ENCODE measurements at places on chromosomes 3 and 15. TPM values are rescaled to one million over a fixed set of nuclear protein-coding genes. Genes with fewer than 3 reads are reported as not detected.

GRCh38 chr3:85162905-85163304, 204.1 kb downstream of the CADM2 start:
- no peak for DNase-seq

Gene FAM227B
- 6.0 TPM for total RNA-seq

Gene SMAD6
- 50.5 TPM for total RNA-seq

DNA sequence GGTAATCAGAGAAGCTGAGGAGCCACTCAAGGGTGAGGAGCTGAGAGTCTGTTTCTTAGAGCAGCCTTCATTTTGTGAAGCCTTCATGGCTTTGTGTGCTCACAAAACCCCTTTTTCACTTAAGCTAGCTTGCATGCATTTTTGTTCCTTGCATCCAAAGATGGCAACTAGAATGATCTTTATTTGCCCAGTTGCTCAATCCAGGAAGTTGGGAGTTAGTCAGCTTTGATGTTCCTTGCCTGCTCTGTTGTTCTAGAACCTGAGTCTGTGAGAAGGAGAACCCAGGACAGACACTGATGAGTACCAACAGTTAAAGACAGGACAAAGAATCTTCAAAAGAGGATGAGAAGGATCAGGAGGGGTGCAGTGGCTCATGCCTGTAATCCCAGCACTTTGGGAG, 81.8 kb downstream of the IL20RB start:
- no peak for DNase-seq

GRCh38 chr3:193963808-193964516, 172.0 kb upstream of the HES1 start:
- DNase-seq: no peak

DNA sequence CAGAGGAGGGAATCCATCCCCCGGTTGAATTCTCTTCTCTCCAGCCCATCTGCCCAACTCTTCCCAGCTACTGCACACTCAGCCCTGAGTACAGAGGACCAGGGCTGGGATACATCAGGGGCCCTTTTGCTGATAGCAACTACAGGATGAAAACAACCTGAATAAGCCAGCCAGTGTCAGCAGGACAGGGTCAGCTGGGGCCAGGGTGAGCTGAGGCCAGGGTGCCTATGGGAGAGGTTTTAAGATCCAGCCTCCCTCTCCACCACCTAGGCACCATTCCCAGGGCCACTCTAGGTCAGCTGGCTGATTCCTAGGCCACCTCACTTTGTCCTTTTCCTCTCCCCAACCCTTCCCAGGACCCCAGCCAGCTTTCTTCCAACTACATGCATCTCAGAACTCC, 83.8 kb downstream of the MRPL46 start:
- no peak for DNase-seq

DNA sequence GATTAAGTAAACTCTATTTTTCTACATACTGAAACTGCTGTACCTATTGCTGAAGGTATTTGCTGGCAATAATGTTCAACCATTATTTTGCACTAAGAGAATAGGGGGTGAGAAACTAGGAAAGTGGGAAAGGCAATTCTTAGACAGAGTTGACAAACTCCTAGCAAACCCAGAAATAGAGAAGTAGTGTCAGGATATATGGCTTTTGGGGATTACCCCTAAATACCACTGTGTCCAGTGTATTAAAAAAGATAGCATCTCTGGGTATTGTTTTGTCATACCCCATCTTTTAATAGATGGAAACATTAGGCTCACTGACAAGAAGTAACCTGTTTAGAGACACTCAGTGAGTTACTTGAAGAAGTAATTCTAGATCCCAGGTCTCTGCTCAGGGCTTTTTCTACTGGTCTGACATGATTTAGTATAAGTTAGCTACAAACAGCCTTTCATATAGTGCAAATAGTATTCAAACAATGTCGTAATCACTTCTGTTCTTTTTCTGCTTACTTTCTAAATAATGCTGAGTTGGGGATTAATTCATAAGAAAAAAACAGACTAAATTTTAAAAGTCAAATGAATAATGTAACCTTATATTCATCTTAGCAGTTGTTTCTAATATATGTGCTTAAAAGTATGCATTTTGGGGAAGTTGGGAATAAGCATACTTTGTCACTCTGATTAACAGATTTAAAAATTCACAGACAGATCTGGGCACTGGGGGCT, 107.2 kb downstream of the IL1RAP start:
- DNase-seq: no peak

Gene VGLL3
- total RNA-seq: 39.2 TPM

DNA sequence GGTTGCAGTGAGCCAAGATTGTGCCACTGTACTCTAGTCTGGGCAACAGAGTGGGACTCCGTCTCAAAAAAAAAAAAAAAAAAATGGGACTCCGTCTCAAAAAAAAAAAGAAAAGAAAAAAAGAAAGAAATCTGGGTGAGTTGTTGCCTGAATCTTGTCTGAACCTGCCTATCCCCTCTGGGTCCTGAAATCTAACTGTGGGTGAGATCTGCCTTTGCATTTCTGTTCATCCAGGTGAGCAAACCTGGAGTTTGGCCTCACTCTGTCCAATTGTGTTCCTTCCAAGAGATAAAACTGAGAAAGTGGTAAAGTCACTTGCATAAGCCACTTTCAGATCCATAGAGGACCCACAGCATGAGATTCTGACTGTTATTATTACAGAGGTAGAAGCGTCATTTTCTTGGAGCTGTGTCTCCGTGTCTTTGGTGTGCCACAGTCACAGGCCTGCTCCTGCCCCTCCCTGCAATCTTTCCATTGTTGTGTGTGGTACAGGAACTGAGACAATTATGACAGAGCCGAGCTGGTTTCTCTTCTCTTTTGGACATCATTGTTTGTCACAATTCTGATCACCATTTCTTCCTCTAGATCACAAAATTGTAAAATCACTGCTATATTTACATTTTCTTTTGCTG, 235.9 kb downstream of the LPP start:
- peak; percentile 59 for DNase-seq

DNA sequence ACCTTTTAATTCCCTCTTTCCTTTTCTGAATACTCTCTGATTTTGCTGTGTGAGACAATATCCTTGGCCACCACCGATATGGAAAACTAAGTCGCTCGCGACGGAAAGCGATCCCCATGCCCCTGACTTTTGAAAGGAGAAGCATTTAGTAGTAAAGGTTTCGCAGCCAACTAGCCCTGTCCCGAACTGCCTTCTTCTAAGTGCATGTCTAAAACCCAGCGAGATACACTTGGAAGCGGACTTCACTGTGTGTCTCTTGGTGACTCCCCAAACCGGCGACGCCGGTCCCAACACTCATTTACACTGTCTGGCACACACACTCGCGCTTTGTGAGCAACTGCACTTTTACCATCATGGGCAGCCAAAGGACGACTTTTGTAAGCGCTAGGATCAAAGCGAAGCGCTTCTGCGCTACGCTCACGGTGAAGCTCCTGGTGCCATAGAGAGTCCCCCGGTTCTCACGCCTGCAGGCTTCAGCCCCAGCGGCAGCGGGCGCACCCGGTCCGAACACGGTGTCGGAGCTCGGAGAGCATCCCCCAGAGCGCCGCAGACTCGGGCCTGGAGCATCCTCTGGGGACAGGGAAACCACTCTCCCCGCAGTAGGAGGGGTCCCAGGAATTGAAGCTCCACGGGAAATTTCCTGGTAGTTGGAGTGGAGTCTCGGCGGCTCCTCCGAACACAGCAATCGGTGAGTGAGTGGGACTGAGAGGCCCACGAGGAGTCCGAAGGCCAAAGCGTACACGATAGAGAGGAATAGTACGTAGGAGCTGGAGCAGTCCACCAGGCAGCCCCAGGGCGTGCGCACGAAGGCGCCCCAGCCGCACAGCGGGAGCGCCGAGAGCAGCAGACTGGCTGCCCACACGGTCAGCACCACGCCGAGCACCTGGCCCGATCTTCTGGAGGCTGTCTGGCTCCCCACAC, 1.4 kb downstream of the GPR149 start:
- DNase-seq: no peak

- peak; percentile 70 for DNase-seq
These were observed 37.2 kb upstream of the SLCO2A1 start for GRCh38 chr3:134066651-134067530.

Gene SLC27A2
- total RNA-seq: 22.9 TPM

DNA sequence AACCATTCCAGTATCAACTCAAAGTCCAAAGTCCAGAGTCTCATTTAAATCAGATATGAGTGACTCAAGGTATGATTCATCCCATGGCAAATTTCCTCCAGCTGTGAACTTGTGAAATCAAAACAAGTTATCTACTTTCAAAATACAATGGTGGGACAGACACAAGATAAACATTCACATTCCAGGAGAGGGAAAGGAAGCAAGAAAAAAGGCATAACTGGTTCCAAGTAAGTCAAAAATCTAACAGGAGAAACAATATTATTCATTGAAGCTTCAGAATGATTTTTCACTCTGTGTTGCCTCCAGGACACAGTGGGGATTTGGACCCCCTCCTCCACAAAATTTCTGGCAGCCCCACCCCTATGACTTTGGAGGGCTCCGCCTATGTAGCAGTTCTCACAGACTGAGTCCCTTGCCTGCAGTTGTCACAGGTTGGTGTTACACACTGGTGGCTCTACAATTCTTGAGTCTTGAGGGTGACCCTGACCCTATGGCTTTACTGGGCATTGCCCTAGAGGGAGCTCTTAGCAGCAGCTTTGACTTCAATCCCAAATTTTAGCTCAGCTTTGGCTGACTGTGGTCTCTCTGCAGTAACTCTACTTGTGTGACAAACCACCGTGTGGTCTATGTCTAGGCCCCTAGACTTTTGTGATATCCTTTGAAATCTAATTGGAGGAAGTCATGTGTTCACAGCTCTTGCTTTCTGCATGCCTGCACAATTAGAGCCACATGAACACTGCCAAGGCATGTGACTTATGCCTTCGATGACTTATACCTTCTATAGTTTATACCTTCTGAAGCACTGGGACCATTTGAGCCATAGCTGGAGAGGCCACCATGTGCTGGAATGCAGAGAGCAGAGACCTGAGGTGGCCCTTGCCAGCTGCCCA, 644.2 kb downstream of the GRM7 start:
- peak; percentile 67 for DNase-seq

Gene CCK
- 1.3 TPM for total RNA-seq

Gene WDR93
- 0.49 TPM for total RNA-seq

GRCh38 chr15:65072027-65072426, 4.2 kb upstream of the RASL12 start:
- no peak for DNase-seq

GRCh38 chr3:189041482-189042090, 130.2 kb upstream of the TPRG1 start:
- peak; percentile 29 for DNase-seq

- DNase-seq: no peak
These were observed 206.3 kb upstream of the CD96 start for GRCh38 chr3:111335512-111336303.

DNA sequence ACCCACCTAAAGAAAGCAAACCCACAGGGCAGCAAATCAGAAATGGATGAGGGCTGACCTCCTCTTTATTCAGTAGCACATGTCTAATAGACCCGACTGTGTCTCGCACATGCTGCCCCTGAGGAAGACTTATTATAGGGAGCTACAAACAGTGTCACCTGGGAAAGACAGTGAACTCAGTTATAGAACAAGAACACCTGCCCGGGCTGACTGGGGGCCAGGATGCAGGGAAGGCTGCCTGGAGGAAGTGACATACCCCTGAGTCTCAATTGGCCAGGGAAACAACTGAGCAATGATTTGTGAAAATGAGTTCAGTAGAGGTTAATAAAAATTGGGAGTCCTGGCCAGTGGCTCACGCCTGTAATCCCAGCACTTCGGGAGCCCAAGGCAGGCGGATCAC, 78.7 kb upstream of the CGNL1 start:
- DNase-seq: no peak

Gene CSPG4
- total RNA-seq: 20.5 TPM

Gene TOP2B
- total RNA-seq: 91.7 TPM

Gene SOX14
- total RNA-seq: not detected

DNA sequence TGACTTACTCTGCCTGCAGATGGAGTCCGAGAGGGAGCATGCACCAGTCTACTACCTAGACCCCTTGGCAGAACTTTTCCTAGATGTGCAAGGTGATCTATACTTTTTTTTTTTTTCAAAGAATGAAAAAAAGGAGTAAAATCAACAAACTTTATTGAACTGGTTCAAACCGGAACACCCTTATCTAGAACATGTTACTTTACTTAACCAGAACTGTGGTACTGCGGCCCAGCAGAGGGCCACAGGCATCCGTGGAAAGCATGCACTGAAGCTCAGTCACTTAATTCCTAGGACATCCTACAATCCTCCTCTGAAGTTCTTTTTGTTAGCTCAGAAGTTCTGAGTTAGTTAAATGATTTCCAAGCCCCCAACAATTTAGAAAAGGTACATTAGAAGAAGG, 21.6 kb downstream of the CHAC1 start:
- no peak for DNase-seq

DNA sequence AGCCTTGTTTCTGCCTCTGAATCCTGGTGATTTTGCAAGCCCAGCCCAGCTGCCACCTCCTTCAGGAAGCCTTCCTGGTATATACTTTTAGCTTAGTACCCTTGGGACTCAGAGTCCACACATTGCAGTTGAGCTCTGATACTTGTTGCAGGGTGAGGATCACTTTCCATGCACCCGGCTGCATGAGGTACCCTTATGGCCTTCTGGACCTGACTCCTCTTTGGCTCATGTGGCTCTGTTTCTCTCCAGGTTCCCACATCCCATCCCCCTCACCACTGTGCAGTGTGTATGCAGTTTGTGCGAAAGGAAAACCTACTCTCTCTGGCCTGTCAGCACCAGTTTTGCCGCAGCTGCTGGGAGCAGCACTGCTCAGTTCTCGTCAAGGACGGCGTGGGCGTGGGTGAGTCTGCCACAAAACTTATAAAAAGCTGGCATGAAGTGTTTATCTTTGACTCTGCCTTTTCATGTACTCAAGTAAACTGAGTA, 23.1 kb upstream of the P4HTM start:
- no peak for DNase-seq

DNA sequence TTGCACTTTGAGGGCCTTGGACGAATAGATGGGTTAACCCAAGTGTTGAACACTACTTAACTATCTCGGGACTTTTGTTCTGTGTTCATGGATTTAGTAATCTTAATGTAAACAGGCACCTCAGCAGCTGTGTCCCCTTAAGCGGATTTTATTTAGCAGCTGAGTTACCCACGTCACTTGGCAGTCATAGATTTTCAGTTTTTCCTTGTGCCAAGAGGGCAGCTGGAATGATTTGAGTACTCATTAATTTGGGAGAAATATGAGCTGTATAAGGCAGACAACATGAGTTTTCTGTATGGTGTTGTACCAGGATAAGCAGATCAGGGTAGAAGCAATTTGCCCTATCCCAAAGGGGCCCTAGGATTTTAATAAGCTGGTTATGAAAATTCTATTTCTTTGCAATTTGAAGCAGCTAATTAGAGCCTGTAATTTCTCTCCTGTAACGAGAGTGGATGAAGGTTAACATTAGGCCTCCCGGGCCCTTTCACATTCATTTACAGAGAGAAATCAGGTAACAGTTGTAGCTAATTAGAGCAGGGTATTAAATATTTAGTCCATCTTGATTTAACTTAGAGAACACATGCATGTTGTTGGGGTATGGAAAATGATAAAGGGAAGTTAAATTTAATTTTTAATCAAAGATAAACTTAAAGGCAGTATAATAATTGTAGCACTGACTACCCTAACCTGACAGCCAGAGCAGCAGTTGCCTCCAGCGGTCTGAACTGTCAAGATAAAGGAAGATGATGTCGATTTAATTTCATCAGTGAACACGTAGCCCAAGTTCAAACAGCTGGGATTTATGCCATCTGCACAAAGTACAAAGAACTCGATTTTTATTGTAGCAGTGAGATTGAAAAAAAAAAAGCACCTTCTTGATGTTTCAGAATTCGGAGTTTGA, 194.5 kb downstream of the LRTM1 start:
- DNase-seq: no peak
